ENCODE measurements at places on chromosomes 12 and 14. TPM values are rescaled to one million over a fixed set of nuclear protein-coding genes. Genes with fewer than 3 reads are reported as not detected.

CEP128 gene
- total RNA-seq, result 3.3 TPM

SIX6 gene
- total RNA-seq, result not detected

KLRC4 gene
- total RNA-seq, result not detected

C12orf42 gene
- not detected for total RNA-seq

RTN1 gene
- 15.4 TPM for total RNA-seq

DIP2B gene
- 36.4 TPM for total RNA-seq

Data from smooth muscle cell of the umbilical artery (primary cell).